ENCODE measurements at places on chromosomes 16 and 17.

DNA sequence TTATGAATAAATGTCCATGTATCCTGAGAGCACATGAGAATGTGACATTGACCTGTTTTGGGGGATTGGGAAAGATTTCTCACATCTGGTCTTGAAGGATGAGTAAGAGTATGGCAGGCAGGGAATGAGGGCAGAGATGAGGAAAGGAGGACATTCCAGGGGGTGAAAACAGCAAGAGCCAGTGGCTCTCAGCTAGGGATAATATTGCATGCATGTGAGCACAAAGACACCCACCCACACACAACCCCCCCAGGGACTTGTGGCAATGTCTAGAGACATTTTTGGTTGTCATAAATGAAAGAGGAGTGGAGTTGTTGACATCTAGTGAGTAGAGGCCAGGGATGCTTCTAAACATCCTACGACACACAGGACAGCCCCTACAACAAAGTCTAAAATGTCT is 6.0 kb downstream of the MYO1D start:
- DNase-seq: no peak

- DNase-seq: no peak
Measured at GRCh38 chr16:29802416-29802935, 3.9 kb upstream of the MAZ start.

GRCh38 chr16:62253966-62254365 is 217.7 kb upstream of the CDH8 start:
- peak; percentile 27 for DNase-seq

- DNase-seq: no peak
Measured at GRCh38 chr17:16189791-16190348, 25.5 kb downstream of the NCOR1 start.

GRCh38 chr17:73142872-73143381 is 21.9 kb upstream of the SSTR2 start:
- no peak for DNase-seq

DNA sequence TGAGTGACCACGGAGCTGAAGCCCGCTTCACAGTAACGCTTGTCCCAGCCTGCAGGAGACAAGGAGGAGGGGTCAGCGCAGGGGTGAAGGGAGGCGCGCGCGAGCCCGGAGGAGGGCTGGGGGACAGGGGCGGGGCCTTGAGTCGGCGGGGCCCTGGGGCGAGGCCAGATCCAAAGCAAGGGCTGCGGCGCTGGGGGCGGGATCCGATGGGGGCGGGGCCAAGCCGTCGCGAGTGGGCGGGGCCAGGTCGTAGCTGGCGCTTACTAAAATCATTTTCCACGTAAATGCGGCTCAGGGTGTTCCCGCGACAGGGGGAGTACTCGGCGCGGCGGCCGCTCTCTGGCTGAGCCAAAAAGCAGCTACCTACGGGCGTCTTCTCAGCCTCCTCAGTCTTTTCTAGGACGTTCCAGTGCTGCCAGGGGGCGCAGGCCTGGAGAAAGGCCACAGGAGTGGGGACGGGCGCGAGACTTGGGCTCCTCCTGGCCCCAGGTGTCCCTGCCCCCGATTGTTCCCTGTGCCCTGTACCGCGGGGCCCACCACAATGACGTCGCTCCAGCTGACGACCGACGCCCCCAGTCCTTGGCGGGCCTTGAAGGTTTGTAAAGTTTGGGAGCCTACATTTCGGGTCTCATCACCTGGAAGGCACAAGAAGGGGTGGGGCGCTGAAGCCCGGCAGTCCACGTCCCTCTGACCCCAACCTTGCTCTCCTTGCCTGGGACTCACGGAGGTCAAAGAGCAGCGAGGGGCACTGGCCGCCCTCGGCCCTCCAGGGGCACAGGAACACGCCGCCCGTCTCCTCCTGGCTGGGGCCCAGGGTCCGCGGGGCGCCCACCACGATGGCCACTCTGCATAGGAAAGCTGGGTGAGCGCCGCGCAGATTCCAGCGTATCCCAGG is 3.9 kb downstream of the ITGA2B start:
- DNase-seq: peak; percentile 95

GRCh38 chr17:1548032-1548431 is 14.6 kb downstream of the PITPNA start:
- no peak for DNase-seq

DNA sequence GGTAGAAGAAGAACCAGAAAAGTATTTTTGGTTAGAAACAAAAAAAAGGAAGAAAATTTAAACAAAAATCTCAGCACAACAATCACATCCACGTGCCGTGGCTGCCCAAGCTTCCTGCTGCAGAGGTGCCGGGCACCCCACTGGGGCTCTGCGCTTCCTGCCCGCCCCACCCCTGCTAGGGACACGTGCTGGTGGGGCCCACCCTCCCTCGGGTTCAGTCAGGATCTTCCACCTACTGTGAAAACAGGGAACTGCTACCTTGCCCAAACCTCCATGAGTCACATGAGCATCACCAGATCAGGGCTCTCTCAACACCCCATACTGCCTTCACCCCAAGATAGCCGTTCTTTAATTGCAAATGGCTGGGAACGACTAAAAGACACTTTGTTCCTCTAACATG is 24.4 kb upstream of the CYTH1 start:
- no peak for DNase-seq

DNA sequence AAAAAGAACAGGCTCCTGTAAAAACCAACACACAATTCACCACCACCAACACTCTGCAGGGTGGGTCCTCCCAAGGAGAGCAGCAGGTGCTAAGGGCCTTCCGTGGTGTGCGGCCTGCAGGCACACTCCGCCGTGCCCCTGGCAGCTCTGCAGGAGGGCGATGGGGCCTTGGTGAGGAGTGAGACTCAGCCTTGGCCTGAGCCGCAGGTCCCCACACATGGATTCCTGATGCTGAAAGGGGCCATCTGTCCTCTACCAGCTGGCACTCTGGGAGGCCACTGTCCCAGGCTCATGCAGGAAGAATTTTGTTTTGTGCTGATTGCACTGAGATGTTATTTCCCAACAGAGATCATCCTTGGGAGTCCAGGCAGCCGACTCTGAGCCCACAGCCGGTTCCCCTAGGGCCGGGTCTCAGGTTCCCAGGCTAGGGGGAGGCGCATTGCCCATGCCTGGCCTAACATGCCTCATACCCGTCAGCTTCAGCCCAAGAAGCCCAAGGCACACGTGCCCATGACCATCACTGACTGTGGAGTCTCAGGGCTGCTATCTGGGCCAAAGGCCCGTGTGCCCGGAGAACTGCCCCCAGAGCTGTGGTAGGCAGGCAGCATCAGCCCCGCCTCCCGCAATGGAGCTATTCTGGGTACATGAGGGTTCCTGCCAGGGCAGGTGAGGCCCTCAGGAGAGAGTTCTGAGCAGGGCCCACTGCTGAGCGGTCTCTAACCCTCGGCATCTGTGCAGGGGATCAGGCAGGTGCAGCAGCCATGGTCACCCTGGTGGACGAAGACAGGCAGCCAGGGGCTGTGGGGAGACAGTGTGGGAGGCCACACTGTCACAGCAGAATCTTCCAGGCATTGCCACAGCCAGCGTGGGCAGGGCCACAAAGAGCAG is 97.9 kb upstream of the ZNF469 start:
- DNase-seq: peak; percentile 31

- DNase-seq: no peak
Measured at GRCh38 chr17:82981141-82981730, 98.2 kb upstream of the METRNL start.

DNA sequence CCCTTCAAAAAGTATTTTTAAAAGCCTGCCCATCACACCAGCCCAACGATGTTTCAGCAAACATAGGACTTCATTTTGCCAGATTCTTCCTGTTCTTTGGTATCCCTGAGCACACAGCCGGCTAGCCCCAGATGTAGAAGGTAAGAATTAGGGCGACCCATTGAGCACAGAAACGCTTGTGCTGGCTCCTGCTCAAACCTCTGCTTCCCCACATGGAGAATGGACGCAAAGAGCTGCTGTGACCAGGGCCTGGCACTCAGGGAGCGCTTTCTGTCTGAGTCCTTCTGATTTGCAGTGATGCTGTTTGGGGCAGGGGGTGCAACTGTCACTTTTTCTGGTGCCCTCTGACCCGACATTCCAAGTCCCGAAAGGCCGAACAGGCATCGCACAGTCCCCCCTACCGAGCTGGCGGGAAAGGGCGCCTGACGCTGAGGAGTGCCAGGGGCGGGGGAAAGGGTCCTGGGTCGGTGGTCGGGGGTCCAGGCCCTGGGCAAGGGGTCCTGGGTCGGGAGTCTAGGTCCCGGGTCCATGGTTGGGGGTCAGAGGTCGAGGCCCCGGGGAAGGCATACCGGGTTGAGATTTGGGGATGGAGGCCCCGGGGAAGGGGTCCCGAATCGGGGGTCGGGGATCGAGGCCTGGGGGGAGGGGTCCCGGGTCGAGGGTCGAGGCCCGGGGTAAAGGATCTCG is 930 bp downstream of the CHMP1A start:
- DNase-seq: no peak

DNA sequence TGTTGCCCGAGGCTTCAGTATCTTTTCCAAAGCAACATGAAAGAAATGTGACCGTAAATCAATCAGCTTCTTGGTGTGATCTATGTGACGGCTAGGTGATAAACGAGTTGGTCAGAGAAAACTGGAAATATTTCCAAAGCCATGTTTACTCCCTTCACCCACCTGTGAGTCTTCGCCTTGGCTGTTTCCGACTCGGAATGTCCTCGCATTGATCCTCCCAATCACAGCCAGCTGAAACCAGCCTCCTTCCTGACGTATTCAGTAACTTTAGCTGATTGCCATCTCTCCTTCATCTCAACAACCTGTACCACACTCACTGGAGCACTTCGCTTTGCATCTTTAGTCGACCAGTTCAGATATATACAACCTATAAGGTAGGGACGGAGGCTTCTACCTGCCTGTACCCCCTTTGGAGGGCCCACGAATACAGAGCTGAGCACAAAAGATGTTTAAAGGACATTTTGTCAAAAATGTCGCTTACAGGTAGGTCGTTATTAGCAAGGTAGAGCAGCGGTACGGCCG is 705 bp downstream of the KRABD2 start:
- DNase-seq: peak; percentile 71

GRCh38 chr16:5382484-5382883 is 284.9 kb upstream of the EEF2KMT start:
- no peak for DNase-seq

GRCh38 chr17:44844390-44844830 is 3.3 kb upstream of the HIGD1B start:
- no peak for DNase-seq

DNA sequence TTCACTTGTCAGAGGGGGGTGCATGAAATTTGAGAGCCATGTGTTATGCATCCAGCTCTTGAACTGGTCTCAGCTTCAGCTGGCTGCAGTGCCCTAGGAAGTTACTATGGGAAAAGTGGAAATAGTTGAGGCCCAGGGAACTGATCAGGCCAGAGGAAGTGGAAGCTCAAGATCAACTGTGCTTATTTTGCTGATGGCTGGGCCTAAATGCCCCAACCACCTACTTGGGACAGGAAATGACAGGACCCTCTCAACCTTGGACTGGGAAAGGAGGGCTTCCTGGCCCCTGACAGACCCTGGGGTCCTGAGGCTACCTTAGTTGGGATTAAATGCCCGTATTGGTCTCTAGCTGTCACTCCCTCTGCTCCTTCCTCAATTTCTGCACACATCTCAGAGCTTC is 1.2 kb upstream of the TAOK2 start:
- DNase-seq: no peak

DNA sequence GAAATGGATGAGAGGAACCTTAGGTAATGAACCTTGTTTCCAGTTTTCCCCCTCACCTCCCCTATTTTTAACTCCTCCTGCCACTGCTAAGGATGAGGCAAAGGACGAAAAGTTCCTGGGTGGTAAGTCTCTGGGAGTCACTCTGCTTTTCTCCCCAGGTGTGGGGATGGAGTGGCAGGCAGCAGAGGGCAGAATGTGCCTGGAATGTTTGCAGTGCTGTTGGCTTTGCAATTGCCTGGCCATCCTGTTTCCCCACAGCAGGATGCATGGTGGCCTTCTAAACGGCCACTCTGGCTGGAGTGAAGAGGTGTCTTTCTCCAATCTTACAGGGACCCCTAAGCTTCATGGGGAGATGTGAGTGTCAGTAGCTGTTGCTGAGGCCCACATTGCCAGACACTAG is 432.5 kb upstream of the ZFHX3 start:
- no peak for DNase-seq

GRCh38 chr16:56631832-56632155 is 665 bp upstream of the MT1M start:
- no peak for DNase-seq

GRCh38 chr17:14760212-14760611 is 459.3 kb downstream of the HS3ST3B1 start:
- no peak for DNase-seq

DNA sequence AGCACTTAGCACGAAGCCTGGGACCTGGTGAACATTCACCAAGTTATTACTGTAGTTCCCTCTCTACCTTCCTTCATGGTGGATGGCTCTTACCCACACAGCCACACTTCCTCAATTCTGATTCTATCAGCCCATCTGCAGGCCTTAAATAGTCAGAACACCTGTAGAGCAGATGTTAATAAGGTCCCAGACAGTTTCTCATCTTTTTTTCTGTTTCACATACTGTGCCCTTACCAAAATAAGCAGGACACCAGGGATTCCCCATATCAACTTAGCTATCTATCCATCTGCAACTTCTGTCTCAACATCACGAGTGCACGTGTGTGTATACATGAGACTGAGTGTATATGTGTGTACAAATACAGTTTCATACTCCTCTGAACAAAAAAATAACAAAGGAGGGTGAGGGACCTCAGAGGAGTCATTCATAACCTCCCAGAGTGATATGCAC is 2.8 kb downstream of the RECQL5 start:
- no peak for DNase-seq
